ENCODE measurements at places on chromosomes 2 and 18.
A peak's percentile ranks its signal among the peaks of the same experiment; 100 is the strongest.

DNA sequence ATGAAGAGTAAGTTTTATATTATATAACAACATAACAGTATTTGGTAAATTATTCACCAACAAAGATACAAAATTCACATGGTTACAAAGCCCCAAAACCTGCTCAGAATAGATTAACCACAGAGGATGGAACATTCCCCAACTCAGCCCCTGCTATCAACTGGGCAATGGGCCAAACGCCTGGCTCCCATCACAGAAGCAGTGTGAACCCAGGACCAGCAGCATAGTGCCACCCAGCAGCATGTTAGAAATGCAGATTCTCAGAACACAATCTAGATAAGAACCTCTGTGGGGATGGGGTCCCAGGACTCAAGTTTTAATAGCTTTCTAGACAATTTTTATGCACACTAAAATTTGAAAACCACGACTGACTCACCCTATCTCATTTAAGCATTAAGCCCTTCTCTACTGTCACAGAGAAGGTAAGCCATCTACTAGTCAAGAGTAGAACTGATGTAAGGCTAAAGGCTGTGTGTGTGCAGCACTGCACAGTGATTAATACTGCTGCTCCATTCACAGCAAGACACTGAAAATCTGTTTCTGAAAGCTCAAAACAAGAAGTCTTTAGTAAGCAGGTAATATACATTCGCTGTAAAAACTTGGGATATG is 15.2 kb downstream of the AFG3L2 start:
- no peak for DNase-seq

DNA sequence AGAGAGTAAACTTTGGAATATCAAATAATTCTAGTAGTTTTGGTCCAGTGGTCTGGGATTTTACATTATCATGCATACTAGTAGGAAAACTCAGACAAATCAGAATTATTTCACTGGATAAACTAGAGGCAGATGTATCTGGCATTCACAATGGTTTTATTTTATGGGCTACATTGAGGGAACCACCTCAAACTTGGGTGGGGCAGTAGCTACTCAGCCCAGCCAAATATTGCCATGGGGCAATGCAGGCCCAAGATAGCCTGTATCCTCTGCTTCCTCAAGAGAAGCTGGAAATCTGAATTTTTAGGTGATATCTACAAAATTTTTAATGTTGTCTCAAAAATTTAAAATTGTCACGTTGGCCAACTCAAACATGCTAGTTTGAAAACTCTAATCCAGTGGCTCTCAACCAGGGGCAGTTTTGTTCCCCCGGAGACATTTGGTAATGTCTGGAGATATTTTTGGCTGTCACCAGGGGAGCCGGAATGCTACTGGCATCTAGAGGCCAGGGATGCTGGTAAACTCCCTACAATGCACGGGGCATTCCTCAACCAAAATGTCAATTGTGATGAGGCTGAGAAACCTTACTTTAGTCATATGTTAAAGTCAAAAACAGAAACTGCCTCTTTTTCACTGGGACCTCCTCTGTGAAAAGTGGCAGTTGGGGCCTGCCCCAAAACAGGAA is 172.8 kb upstream of the SPRED2 start:
- no peak for DNase-seq

GRCh38 chr2:9948721-9949120 is 2.8 kb upstream of the GRHL1 start:
- no peak for DNase-seq

- peak; percentile 51 for DNase-seq
Measured at GRCh38 chr2:225282858-225283710, 116.4 kb upstream of the NYAP2 start.

- DNase-seq: no peak
Measured at GRCh38 chr2:133495226-133495625, 73.0 kb downstream of the NCKAP5 start.

DNA sequence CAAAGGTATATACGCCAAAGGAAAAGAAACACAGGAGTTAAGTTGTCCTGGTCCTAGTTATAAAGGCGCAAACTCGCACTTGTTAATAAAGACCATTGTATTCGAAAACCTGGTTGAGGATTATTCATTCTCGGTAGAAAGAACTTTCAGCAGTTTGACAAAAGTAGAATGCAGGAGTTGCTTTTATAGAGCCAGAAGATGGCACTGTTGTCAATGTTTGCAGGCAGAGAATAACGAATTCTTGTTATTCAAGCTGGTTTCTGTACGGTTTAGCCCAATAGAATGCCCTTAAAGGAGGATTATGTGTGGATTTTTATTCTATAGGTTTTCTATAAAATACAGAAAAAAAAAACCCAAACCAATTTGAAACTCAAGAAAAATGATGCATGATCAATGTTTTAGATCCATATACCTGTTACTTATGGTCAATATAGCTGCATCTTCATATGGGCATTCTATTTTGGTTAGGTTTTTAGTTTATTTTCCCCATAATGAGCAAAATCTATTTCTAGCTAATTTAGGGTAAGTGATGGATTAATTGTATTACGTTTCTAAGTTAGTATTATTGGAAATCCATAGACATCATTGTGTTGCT is 510.3 kb downstream of the PLCL1 start:
- DNase-seq: peak; percentile 61

DNA sequence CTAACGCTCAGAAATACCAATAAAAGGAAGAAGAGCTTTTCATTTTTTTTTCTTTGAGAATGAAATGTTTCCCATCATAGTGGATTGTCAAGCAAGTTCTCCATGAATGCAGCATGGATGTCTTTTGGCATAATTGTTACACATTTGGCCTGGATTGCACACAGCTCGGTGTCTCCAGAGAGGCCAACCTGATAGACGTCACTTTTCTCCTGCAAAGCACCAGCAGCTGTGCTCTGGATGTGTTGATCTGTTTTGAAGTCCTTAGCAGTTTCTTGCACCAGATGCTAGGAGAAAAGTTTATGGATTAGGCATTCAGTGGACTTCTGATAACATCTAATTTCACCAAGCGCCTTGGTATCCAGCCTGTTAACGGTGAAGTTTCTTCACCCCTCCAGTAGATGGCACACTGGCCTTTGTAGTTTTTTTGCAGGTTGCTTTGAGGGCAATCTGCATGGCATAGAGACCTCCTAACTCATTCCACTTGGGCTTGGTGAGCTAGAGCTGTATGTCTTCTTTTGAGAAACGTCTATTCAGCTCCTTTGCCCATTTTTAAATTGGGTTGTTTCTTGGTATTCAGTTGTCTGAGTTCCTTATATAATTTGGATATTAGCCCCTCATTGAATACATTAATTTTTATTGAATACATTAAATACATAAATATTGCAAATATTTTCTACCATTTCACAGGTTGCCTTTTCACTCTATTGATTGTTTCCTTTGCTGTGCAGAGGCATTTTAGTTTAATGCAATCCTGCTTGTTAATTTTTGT is 59.7 kb downstream of the PTH2R start:
- DNase-seq: peak; percentile 23

- DNase-seq: no peak
Measured at GRCh38 chr2:36487947-36488346, 110.0 kb downstream of the FEZ2 start.

DNA sequence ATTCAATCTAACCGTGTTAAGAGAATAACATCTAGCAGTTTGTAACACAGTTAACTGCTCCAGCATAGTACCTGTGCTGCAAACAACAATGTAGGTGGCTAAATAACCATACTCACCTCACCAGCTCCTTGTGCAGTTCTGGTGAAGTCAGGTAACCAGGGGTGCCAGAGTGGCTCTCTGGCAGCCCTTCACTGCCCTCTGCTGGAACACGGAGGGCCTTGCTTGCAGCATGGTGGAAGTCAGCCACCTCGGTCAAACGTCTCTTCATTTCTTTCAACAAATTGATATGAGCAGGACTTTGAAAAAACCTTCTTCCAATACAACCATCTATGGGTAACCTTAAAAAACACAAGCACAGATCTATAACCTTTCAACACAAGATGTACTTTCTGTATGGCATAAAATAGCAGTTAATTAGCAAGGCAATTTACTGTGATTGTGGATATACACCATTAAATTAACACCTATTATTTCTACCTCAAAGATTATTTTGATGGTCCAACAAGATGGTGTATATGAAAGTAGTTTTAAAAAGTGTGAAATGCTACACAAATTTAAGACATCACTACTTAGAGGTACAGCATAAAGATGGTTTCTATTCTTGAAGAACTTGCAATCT is 56.6 kb downstream of the EPG5 start:
- DNase-seq: peak; percentile 68

- DNase-seq: no peak
Measured at GRCh38 chr2:29060441-29060840, 13.9 kb downstream of the PCARE start.

DNA sequence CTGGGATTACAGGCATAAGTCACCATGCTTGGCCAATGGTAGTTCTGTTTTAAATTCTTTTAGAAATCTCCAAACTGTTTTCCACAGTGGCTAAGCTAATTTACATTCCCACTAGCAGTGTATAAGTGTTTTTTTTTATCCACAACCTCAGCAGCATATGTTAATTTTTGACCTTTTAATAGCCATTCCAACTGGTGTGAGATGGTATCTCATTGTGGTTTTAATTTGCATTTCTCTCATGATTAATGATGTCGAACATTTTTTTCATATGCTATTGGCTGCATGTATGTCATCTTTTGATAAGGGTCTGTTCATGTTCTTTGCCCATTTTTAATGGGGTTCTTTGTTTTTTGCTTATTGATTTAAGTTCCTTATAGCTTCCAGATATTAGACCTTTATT is 20.0 kb downstream of the MOCOS start:
- DNase-seq: no peak

DNA sequence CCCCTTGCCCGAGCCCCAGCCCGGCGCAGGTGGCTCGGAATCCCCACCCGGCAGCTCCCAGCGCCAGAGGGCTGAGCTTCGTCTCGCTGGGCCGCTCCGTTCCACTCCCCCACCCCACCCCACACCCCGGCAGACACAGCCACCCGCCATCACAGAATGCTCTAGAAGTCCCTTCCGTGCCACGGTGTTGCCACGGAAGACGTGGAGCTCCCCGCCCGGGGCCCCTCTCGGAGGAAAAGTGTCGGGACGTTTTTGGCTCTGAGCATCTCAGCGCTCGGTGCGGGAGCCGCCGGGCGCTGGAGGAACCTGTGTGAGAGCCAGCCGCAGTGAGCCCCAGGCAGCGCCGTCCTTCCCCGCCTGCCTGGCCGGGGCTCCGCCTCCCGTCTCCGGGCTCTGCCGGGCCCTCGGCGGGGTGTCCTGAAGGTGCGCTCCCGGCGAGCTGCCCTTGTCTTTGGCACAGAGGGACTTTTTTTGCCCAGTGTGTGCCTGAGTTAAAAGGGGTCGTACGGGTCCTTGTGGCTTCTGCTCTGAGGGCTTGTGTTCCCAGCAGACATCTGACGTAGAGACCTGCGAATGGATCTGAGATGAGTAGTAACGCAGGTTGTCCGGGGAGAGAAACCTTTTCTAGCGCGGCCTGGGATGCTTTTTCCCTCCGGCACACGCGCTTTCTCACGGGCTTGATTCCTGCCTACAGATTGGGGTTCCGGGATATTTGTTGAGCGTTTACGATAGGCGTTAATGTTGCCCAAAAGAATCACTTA is 1.8 kb downstream of the ZCCHC2 start:
- DNase-seq: peak; percentile 78

- DNase-seq: peak; percentile 93
Measured at GRCh38 chr2:98912221-98912851, 23.7 kb downstream of the CRACDL start.

GRCh38 chr2:216428618-216429350 is 16.5 kb downstream of the SMARCAL1 start:
- no peak for DNase-seq

- DNase-seq: no peak
Measured at GRCh38 chr2:118907759-118908158, 34.2 kb upstream of the MARCO start.

- DNase-seq: no peak
Measured at GRCh38 chr2:169670215-169670651, 24.0 kb downstream of the CFAP210 start.

DNA sequence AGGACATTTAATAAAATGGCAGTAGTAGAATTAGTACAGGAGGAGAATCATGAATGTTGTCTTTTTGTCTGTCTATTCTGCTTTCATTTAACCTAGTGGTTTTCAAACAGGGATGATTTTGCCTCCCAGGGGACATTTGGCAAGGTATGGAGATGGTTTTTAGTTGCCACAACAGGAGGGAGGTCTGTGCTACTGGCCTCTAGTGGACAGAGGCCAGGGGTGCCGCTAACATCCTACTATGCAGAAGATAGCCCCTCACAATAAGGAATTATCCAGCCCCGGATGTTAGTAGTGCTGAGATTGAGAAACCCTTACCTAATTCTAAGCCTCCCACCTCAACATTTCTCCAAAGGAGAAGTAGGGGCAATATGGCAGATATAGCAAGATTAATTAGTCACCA is 18.3 kb downstream of the FASTKD2 start:
- DNase-seq: no peak

DNA sequence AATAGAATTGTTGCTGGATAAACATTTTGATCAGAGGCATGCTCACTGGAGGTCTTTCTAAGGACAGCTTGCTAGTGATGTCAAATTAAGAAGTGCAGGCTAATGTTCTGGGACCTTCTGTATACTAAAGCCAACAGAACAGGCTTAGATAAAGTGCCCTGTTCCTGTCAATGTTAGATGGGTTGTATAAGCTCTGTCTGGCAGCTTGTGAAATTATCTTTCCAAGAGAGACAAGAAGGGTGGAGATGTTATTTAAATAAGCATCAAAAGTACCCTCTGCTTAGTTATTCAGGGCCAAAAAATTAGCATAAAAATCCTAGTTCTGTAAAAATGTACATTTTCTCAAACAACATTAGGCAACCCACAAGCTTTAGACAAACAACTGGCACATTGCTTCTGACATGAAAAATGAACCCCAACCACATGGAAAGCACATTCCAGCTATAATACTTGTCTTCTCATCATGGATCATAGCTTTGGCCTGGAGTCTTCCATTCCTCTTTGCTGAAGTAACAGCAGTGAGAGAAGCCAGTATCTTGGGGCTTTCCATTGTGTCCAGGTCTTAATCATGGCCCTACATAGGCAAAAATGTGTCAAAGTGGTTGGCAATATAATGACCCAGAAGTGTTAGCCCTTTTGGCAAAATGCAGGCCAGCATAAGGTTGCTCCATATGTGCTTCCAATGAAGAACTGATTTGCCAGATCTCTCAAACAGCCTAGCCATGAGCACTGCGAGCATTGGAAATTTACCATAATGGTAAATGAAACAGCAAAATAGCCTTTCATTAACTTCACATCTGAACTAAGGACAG is 478.1 kb upstream of the ZNF804A start:
- DNase-seq: no peak

- DNase-seq: no peak
Measured at GRCh38 chr2:150909613-150910012, 352.1 kb downstream of the RBM43 start.

DNA sequence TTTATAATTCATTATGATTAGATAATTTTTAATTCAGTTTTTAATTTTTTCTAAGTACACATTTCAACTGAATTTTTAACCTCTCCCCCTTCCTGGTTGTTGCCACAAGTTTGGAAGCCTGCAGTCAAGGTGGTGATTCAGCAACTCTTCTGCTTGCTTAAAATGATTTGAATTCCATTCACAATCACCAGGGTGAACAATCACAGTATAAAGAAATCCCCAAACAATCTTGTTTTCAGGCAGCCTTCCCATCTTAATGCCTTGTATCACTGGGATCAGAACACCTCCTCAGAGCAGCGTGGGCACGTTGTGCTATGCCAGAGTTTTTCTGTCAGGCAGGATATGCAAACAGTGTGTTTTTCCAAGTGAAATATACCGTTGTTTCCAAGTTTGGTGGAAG is 46.7 kb upstream of the BARD1 start:
- peak; percentile 54 for DNase-seq
